ENCODE measurements at places on chromosomes 7 and 10.

DNA sequence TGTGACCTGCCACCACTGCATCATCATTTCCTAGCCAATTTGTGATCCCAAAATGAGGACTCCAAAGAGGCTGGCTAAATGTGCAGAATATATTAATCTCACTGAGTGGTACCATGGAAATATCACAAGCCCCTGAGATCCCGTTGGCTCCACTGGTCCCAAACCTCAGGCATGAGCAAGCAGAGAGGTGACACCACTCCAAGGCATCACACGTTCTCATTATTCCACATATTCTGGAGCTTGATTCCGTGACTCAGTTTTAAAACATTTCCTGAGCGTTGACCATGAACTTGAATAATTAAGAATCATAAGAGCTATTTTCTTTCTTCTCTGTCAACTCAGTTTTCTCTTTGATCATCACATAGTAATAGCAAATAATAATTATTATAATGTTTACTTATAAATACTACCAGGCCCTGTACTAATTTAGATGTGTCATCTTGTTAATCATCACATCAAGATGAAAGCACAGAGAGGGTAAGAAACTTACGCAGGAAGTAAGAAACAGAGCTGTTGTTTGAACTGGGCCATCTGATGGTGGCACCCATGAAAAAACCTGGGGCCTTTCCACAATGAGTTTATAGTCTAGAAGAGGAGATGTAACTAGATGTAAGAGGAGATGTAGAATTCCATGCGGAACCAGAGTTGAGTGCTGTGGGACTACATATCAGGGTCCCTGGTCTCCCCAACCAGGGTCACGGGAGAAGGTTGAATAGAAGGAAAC lies 3.5 kb downstream of the APBB1IP start:
- no peak for DNase-seq

- no peak for DNase-seq
Observed at GRCh38 chr10:119459681-119460340, 82.7 kb downstream of the RGS10 start.

GRCh38 chr10:62454687-62455397 lies 80.7 kb downstream of the ZNF365 start:
- no peak for DNase-seq

- no peak for DNase-seq
Observed at GRCh38 chr10:103513380-103514060, 20.0 kb downstream of the NEURL1 start.

- no peak for DNase-seq
Observed at GRCh38 chr10:61944410-61945147, 43.1 kb downstream of the ARID5B start.

GRCh38 chr7:88429382-88429781 lies 122.7 kb upstream of the STEAP4 start:
- DNase-seq = no peak

DNA sequence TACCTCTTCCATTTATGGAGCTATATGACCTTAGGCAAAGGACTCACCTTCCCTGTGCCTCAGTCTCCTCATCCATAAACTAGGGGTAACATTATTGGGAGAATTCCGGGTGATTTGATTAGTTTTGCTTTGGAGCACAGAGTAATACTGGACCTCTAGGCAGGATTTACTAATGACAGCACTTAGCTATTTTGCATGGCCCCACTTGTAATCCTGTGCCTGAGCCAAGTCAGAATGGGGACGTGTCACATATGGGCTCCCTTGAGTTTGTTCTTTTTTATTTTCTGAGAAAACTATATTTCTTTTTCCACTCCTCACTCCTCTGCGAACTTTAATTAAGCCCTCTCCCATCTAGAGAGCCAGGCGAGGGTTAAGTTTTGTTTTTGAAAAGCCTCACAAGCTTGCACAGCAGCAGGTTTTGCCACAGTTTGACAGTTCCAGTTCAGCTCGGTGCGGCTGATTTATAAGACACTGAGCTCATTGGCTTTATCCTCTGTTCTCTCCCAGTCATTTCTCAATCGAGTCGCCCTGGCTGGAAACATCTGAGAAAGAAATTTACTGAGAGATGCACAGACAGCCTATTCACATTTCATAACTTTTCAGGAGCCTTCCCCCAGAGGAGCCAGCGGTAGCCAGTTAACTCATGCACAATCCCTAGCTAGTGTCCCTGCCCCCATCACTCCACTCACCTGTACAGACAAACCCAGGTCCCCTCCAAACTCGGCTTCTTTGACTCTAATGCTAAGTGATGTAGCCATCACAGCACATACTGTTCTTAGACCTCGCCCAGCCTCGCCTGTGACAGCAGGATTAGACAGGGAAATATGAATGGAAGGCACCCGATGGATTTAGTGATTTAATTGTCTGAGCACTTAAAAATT lies 441.9 kb upstream of the NPVF start:
- no peak for DNase-seq

DNA sequence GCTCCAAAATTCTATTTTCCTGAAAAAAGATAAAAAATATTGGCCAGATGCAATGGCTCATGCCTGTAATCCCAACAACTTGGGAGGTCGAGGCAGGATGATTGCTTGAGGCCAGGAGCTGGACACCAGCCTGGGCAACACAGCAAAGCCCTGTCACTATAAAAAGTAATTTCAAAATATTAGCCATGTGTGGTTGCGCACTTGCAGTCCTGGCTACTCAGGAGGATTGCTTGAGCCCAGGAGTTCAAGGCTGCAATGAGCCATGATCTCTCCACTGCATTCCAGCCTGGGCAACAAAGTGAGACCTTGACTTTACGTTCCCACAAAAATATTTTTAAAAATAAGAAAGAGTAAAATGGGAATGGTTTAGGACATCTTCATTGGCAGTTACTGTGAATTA lies 104.1 kb upstream of the AFAP1L2 start:
- DNase-seq = no peak

GRCh38 chr7:92221766-92222165 lies 23.9 kb downstream of the KRIT1 start:
- no peak for DNase-seq

DNA sequence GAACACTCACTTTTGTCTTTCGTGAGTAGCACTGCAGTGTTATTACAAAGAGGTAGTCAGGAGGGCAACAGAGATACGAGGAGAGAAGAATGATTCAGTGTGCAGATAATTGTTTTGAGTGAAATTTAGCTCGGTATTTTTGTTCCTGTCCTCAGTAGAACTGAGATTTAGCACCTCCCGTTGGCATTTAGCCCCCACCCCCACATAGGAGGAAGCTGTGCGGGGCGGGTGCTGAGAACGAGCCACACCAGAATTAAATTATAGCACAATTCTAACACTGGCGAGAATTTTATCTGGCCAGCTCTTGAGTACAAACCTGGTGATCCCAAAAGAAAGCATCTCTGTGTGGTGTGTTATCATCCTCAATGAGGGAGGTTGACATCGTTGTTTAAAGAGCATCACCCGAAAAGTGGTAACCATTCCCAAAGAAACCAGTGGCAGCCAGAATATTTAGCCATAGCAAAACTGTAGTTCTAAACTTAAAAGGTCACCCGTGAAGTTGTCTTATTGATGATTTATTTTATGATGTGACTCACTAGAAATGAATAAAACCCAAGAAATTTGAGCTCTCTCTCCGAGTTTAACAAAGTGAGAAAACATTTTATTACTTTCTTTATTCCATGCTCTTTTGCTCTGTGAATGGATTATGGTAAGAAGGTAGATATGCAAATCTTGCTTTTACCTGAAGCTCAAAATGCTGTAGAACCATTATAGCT lies 612.2 kb downstream of the SUGCT start:
- DNase-seq = no peak

DNA sequence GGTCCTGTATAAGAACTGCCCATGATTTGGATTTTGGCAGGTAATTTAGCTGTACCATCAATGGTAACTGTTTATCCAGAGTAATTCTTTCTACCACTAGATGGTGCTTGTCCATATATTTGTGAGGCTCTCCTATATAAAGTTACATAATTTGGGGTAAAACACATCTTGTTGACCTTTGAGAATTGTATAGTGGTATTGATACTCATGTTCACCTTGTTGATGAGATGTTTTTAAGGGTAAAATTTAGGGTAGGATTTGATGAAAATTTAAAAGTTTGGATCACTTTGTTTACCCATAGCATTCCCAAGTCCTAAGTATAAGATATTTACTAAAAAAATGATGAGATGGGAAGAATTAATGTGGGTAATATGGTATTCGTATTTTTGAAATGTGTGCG lies 31.6 kb downstream of the ST7 start:
- no peak for DNase-seq

Data from breast epithelium (tissue), 4 donors.